ENCODE measurements at places on chromosomes 1 and 21.
A peak's percentile ranks its signal among the peaks of the same experiment; 100 is the strongest.

- DNase-seq, result no peak
Observed at GRCh38 chr21:44764319-44765230, 37.0 kb downstream of the UBE2G2 start.

- DNase-seq, result no peak
Observed at GRCh38 chr1:109370712-109371340, 26.9 kb downstream of the SORT1 start.

- no peak for DNase-seq
Observed at GRCh38 chr1:145962157-145963102, 1.9 kb downstream of the ANKRD34A start.

- no peak for DNase-seq
Observed at GRCh38 chr1:247576514-247576913, 11.6 kb upstream of the OR2G2 start.

GRCh38 chr1:63012339-63012738 lies 228.4 kb downstream of the ATG4C start:
- DNase-seq, result no peak

DNA sequence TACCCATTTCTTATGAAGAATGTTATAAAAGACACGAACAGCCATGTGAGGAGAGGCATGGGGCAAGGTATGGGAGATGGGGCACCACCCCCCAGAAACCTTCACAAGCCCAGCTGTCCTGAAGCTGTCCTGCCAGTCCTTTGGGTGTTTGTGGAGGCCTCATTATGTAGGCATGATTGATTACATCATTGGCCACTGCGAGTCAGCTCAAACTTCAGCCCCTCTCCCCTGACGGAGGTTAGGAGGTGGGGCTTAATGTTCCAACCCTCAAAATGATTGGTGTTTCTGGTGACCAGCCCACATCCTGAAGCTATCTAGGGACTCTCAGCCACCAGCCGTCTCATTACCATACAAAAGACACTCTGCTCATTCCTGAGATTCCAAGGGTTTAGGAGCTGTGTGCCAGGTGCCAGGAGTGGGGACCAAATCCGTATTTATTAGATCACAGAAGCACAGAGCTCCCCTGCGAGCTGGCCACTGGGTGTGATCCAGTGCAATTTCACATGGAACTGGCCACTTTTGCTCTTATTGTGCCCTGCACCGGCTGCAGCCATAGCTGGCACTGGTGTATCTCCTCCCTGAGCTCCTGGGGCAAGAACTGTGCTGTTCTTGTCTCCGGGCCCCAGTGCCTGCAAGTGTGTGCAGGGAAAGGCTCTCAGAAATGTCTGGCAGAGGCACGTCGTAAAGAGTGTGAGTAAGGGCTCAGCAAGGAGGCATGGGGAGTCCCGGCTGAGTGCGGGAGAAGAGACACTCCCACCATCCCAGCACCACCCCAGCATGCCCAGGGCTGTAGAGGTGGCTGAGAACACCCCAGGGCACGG lies 10.5 kb downstream of the KIAA1614 start:
- DNase-seq, result no peak

- no peak for DNase-seq
Observed at GRCh38 chr1:37867784-37868183, 8.4 kb upstream of the MTF1 start.

DNA sequence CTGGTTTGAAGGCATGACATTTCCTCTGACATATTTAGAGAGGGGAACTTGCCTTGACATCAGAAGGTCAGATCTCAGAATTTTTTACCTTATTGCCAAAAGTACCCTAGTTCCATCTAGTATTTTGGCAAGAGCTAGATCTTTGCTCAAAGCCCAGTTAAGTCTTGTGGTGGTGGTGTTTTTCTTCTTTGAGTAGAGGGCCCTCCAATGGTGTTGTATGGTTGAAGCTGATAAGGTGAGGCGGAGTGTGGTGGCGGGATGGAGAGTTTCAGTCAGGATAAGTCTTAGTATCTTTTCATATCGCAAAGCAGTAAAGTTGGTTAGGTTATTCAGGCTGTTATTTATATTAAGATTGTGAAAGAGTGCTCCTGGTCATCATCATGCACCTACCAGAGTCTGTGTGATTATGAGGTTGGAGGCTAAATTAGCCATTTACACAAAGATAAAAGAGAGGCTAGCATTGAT lies 20.1 kb upstream of the MACF1 start:
- DNase-seq, result no peak

- DNase-seq, result peak; percentile 15
Observed at GRCh38 chr1:155044812-155045657, 6.1 kb upstream of the ADAM15 start.

GRCh38 chr1:180921386-180921785 lies 8.7 kb downstream of the KIAA1614 start:
- no peak for DNase-seq

- no peak for DNase-seq
Observed at GRCh38 chr1:227174164-227174563, 144.1 kb downstream of the CDC42BPA start.

DNA sequence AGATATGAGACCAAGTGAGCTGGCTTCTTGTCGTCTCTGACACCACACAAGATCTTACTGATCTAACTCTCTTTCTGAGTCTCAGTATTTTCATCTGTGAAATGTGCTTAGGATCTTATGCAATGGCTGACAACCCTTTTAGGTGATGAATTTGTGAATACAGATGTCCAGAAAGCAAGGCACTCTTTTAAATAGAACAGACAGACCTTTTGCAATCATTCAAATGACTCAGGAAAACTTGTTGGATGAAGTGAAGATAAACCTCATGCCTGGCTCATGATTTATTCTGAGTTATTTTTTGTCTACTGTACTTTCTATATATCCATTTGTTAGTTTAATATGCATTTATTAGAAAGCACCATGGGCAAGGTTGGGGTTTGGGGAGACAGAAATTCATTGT lies 411.3 kb downstream of the PTPRU start:
- no peak for DNase-seq

GRCh38 chr21:38917043-38917774 lies 111.5 kb downstream of the ETS2 start:
- DNase-seq, result no peak

GRCh38 chr1:7695497-7696117 lies 75.5 kb upstream of the VAMP3 start:
- no peak for DNase-seq

- DNase-seq, result no peak
Observed at GRCh38 chr21:15645830-15646229, 84.0 kb upstream of the USP25 start.

- no peak for DNase-seq
Observed at GRCh38 chr1:202274611-202275010, 67.1 kb downstream of the UBE2T start.

GRCh38 chr1:215260711-215261110 lies 178.2 kb downstream of the KCNK2 start:
- no peak for DNase-seq

DNA sequence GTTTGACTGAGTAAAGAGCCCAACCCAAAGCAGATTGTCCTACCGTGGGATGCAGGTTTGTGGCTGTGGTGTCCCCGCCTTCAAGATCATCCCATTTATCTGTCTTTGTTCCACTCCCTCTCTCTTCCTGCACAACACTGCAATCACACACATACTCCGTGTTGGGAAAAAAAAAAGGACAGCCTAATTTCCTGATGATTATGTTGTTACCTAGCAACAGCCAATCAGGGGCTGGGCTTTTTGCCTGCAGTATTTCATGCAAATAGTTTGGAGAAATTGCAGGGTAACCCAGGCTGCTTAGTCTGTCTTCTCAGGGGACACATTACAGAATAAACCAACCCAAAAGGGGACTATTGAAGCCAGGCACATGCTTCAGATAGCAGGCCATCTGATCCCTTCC lies 38.3 kb downstream of the PHC2 start:
- DNase-seq, result no peak

- no peak for DNase-seq
Observed at GRCh38 chr1:113905435-113905861, 322 bp downstream of the DCLRE1B start.

GRCh38 chr1:21264898-21265297 lies 25.4 kb downstream of the ECE1 start:
- no peak for DNase-seq

- DNase-seq, result no peak
Observed at GRCh38 chr1:167922023-167922422, 8.1 kb upstream of the ADCY10 start.

- no peak for DNase-seq
Observed at GRCh38 chr21:31731056-31731856, 662 bp downstream of the SCAF4 start.

GRCh38 chr1:26046246-26047095 lies 553 bp upstream of the SLC30A2 start:
- DNase-seq, result no peak

GRCh38 chr1:36530791-36531190 lies 48.1 kb upstream of the CSF3R start:
- no peak for DNase-seq

DNA sequence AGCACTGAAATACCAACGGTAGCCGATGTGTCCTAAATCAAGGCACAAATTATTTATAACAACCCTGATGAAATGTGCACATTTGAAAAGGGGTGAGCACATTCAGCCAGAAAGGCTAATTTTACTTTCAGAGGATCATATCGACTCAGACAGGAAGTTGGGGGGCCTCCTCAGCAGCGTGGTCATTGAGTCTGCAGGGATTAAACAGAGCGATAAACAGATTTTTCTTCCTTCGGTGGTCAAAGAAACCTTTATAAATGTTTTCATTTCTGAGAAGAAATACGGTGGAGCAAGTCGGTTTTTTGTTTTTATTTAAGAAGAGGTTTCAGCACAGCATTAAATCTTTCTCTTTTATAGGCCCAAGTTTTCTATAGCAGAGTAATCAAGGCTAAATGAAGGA lies 45.7 kb downstream of the PGM1 start:
- no peak for DNase-seq

- no peak for DNase-seq
Observed at GRCh38 chr21:45244799-45245340, 42.8 kb downstream of the POFUT2 start.

GRCh38 chr1:39663559-39663958 lies 8.3 kb downstream of the NT5C1A start:
- DNase-seq, result no peak

DNA sequence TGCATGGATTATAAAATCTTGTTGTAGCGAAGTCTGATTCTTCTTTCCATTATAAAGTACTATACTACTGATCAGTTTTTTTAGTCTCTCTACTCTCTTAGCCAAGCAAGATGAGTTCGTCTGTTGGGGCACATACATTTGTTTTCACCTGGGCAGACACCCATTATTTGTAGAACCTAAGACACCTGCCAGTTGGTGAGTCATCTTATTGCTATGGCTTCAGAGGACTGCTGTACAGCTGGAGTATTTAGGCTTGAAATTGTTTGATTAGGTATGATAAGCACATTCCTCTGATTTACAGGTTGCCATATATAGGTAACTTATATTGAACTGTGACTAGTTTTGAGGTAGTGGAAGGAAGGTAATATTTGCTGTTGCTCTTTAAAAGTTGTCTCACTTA lies 17.2 kb downstream of the RBM15 start:
- DNase-seq, result no peak

GRCh38 chr1:159970932-159971342 lies 16.9 kb upstream of the SLAMF9 start:
- no peak for DNase-seq

GRCh38 chr1:206488466-206488865 lies 18.2 kb downstream of the IKBKE start:
- DNase-seq, result no peak

- no peak for DNase-seq
Observed at GRCh38 chr1:91831132-91831930, 54.6 kb downstream of the TGFBR3 start.

DNA sequence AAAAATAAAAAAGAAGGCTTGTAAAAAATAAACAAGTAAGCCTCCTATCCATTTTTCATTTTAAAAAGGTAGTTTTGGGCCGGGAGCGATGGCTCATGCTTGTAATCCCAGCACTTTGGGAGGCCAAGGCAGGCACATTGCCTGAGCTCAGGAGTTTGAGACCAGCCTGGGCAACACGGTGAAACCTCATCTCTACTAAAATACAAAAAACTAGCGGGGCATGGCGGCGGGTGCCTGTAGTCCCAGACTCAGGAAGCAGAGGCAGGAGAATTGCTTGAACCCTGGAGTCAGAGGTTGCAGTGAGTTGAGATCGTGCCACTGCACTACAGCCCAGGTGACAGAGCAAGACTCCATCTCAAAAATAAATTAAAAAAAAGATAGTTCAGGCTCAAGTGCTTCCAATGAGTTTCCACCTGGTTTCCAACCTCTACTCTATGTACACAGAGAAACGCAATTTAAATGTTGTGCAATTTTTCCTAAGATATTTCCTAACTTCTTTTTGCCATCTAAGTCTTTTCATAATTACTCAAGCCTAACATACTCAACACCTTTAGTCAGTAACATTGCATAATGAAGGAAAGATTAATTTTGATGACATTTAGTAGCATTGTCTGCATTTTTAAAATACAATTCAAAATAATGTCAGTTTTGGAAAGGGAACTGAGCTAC lies 106.3 kb downstream of the KCNT2 start:
- no peak for DNase-seq

DNA sequence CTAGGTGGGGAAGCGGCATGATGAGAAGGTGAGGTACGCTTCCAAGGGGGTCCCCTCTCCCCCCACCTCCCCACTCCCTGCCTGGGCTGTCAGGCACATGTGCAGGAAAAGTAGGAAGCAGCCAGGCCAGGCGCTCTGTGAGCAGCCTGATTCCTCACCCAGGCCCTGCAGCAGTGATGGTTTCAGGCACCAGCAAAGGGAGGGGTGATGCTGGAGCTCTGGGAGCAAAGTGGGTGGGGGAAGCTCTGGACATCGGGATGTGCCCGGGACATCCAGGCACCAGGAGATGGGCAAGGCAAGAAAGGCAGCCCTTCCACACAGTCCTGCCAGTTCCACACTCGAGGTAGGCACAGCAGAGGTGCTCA lies 106.1 kb downstream of the CRYAA start:
- DNase-seq, result no peak

GRCh38 chr1:192739476-192740184 lies 69.2 kb upstream of the RGS2 start:
- no peak for DNase-seq

- no peak for DNase-seq
Observed at GRCh38 chr21:19731251-19731650, 1267.0 kb upstream of the NCAM2 start.

- no peak for DNase-seq
Observed at GRCh38 chr1:19339214-19339861, 27.2 kb downstream of the SLC66A1 start.

- DNase-seq, result no peak
Observed at GRCh38 chr1:42163114-42163513, 1.4 kb downstream of the GUCA2A start.

DNA sequence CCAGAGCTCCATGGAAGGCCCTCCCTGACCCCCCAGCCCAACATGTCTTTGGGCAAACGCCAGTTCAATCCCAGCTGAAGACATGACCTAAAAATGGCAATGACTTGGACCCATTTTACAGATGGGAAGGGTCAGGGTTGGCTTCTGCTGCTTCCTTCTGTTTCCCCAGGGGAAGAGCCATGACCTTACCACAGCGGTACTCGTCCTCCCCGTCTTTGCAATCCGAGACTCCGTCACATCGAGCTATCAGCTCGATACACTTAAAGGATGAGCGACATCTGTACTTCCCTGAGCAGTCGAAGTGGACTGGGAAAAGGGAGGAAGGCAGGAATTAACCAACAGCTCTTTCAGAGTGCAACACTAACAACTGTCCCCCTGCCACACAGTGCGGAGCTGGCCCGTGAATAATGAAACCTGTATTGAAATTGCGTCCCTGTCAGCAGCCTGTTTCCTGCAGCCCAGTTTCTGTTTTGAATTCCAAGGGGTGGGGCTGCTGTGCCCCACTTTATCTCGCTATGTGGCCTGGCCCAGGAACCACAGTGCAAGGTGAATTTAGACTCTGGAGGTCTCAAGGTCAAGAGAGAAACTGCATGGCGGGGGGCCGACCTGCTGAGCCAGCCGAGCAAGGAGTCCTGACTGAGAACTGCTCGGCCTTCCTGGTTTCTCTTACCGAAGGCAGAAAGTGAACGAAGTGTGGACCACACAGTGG lies 7.0 kb downstream of the TMPRSS3 start:
- no peak for DNase-seq

All from NCI-H446 (cell line).